ENCODE measurements at places on chromosomes 7 and 10.
A peak's percentile ranks its signal among the peaks of the same experiment; 100 is the strongest.

GRCh38 chr7:124059375-124059774 lies 26.5 kb upstream of the TMEM229A start:
- DNase-seq: no peak

GRCh38 chr7:23691320-23691719 lies 11.3 kb downstream of the FAM221A start:
- DNase-seq: no peak

- no peak for DNase-seq
Observed at GRCh38 chr10:86354761-86355540, 11.6 kb downstream of the GRID1 start.

GRCh38 chr7:5064391-5065106 lies 18.9 kb downstream of the RBAK start:
- no peak for DNase-seq

DNA sequence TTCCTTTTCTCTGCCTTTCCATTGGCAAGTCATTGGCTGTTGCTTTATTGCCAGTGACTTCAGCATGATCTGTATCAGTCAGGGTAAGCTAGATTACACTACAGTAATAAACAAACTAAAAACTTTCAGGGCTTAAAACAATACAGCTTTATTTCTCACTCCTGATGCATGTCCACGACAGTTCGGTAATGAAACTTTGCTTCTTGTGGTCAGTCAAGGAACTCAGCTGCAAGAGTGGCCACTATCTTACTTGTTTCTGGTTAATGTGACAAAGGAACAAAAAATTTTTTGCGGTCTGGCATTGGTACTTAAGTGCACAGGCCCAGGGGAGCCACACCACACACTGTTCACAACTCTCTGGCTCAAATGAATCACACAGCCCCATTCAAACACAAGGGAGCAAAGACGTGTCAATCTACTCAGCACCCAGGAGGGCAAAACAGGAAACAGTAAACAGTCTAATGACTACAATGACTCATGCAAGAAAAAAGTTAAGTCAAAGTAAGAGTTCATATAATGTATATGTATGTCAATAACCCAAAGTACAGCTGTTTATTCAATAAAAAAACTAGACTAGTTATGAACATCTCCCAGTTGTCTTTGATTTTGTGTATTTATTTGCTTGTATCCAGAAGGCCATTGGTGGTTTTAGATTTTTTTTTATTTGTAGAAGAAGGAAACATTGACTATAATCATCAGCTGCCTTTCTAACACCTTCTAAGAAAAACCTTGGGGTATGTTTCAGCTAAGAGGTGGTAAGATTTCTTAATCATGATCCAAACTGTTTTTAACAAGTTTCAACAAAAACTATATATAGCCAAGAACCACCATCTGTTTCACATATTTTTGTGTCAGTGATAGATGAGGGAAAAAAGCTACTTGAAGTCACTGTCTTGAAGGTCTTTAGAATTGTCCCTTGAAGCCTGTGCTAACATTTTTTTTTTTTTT lies 134.4 kb upstream of the FAM3C start:
- peak; percentile 39 for DNase-seq

- DNase-seq: no peak
Observed at GRCh38 chr7:113742377-113742776, 176.4 kb downstream of the PPP1R3A start.

All from stimulated activated CD8-positive, alpha-beta memory T cell treated with anti-CD3 and anti-CD28 coated beads, Interleukin-15, amount 100 ng/mL, for 48 hours (primary cell).